ENCODE measurements at places on chromosomes 7 and 10. TPM values are rescaled to one million over a fixed set of nuclear protein-coding genes. Genes with fewer than 3 reads are reported as not detected.

The ADCY1 gene
- 0.51 TPM for total RNA-seq

The FAM237B gene
- total RNA-seq, result not detected

The RRP12 gene
- total RNA-seq, result 21.7 TPM

The SUPV3L1 gene
- 19.3 TPM for total RNA-seq

The AIFM2 gene
- 6.5 TPM for total RNA-seq

The CH25H gene
- not detected for total RNA-seq

The HYAL4 gene
- total RNA-seq, result not detected

The OR2A1 gene
- total RNA-seq, result 0.13 TPM

The UNC5B gene
- total RNA-seq, result 2.9 TPM

The CYP2C19 gene
- total RNA-seq, result not detected

The NME8 gene
- not detected for total RNA-seq

The OGDHL gene
- 18.1 TPM for total RNA-seq

The GTPBP10 gene
- 10.1 TPM for total RNA-seq

The RGR gene
- not detected for total RNA-seq

The PRLHR gene
- not detected for total RNA-seq

The TBX20 gene
- total RNA-seq, result not detected

The TAS2R4 gene
- total RNA-seq, result 0.25 TPM

The CLDN4 gene
- 98.1 TPM for total RNA-seq

The MKX gene
- total RNA-seq, result 3.0 TPM

The HTRA1 gene
- total RNA-seq, result 265 TPM

The LGI1 gene
- not detected for total RNA-seq

The FAM25G gene
- total RNA-seq, result not detected

The ZWINT gene
- total RNA-seq, result 75.1 TPM

The PKD2L1 gene
- total RNA-seq, result not detected

The CAMK2B gene
- total RNA-seq, result 0.98 TPM

The FANK1 gene
- 2.9 TPM for total RNA-seq

The SLC29A4 gene
- 4.2 TPM for total RNA-seq
